Panc1 (cell line): ENCODE measurements at places on chromosomes 2 and 18. TPM values are rescaled to one million over a fixed set of nuclear protein-coding genes. Genes with fewer than 3 reads are reported as not detected.

Gene C2orf78
- not detected for total RNA-seq

DNA sequence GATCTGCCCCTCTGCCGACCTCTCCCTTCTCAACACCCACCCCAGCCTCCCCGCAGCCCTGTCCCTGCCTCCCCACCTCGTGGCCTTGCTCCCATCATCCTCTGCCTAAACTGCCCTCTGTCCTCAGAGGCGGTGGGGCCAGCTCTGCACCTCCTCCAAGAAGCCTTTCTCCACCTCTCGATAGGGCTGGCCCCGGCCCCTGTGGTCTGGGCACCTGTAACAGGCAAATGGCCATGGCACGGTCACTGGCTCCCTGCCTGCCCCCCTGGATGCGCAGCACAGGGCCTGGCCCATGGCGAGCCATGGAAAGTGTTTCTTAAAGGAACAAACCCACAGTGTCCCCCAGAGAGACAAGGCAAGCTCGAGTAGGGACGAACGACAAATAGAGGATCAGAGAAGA lies 42.0 kb downstream of the MYO7B start:
- H3K27me3 ChIP-seq: no peaks in the 10 kb centered on the region
- no peak overlapping the region for H3K27ac ChIP-seq
- no peaks in the 10 kb centered on the region for H3K36me3 ChIP-seq

Gene PAPOLG
- 10.9 TPM for total RNA-seq

Gene COPS8
- total RNA-seq: 57.9 TPM

- H3K4me3 ChIP-seq: peak overlapping the region; percentile 57
- H3K27ac ChIP-seq: peak overlapping the region; percentile 98
- DNase-seq: no peak
- H3K36me3 ChIP-seq: no peaks in the 10 kb centered on the region
- H3K27me3 ChIP-seq: no peaks in the 10 kb centered on the region
Measured at GRCh38 chr18:3499501-3499900, 49.5 kb downstream of the TGIF1 start.

Gene CERKL
- 0.87 TPM for total RNA-seq

DNA sequence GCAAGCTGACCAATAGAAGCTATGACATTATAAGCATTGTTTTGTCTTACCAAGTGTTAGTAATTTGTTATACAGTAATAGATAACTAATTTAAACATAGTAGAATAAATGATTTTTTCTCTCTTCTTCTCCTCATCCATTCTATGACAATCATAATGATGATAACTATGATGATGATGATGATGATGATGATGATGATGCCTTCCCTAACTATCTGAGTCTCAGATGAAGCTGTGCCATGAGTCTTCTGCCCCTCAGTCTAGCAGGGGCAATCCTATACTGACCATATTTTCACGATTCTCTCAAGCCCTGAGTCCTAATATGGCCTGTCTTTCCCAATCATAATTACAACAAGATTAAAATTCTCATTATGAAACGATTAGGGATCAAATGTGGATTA lies 1369.0 kb downstream of the LRP1B start:
- no peak overlapping the region for H3K4me3 ChIP-seq
- no peaks in the 10 kb centered on the region for H3K27me3 ChIP-seq
- no peaks in the 10 kb centered on the region for H3K36me3 ChIP-seq
- H3K27ac ChIP-seq: no peak overlapping the region
- H3K4me1 ChIP-seq: no peaks in the 10 kb centered on the region
- no peak for DNase-seq

GRCh38 chr2:26284132-26284531 lies 39.4 kb downstream of the HADHB start:
- no peaks in the 10 kb centered on the region for H3K27me3 ChIP-seq
- no peak for DNase-seq
- H3K4me1 ChIP-seq: no peaks in the 10 kb centered on the region
- no peak overlapping the region for H3K27ac ChIP-seq
- H3K36me3 ChIP-seq: peaks cover 22% of the 10 kb centered on the region
- no peak overlapping the region for H3K4me3 ChIP-seq

Gene FBLN7
- total RNA-seq: 0.95 TPM

GRCh38 chr2:226352941-226353560 lies 446.6 kb downstream of the IRS1 start:
- no peaks in the 10 kb centered on the region for H3K4me1 ChIP-seq
- H3K27ac ChIP-seq: no peak overlapping the region
- H3K4me3 ChIP-seq: no peak overlapping the region
- H3K27me3 ChIP-seq: no peaks in the 10 kb centered on the region
- H3K36me3 ChIP-seq: no peaks in the 10 kb centered on the region

DNA sequence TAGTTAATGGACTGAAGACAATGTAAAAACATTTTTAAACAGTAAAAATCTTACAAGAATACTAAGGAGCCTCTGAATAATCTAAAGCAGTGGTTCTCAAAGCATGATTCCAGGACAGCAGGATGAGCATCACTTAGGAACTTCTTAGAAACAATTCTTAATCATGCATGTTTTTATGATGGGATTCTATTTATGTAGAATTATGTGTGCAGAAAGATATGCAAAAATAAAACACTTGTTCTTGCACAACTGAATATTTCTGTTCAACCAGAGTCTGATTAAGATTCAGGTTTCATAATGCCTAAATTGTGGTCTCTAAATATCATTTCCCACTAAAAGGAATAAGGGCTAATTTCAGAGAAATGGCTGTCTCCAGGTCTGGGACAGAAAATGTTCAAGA lies 69.2 kb upstream of the MTIF2 start:
- H3K4me3 ChIP-seq: no peak overlapping the region
- H3K27me3 ChIP-seq: no peaks in the 10 kb centered on the region
- no peak for DNase-seq
- H3K27ac ChIP-seq: no peak overlapping the region
- no peaks in the 10 kb centered on the region for H3K4me1 ChIP-seq

Gene SAG
- total RNA-seq: not detected

DNA sequence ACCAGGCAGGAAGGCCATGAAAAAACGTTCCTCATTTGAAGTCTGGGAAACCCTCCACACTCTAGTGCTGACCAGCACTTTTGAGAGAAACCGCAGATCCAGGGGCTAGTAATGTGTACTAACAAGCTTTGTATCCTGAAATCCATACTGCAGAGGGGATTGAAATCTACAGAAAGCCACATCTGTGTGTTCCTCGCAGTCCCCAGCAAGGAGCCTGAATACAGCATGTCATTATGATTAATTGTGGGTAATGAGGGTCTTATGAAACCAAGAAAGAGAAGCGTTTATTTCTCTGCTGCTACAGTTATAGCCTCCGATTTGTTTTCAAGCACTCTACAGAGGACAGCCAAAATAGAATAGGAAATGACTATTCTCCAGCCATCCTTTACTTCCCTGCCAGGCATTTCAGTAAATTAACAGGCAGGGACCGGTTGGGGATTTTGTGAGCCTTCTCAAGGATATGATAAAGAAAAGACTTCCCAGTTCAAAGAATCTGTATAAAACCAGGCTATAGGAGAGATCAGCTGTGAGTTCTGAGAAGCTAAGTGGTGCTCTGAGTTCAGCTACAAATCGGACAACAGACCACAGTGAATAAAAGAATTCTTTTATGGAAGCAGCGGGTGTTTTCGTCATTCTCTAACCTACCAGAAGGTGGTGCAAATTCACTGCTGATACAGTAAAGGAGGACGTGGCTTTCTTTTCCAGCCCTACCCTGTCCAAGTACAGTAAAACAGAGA lies 133.4 kb downstream of the INSIG2 start:
- H3K4me3 ChIP-seq: no peak overlapping the region
- no peaks in the 10 kb centered on the region for H3K36me3 ChIP-seq
- H3K27ac ChIP-seq: no peak overlapping the region
- no peaks in the 10 kb centered on the region for H3K4me1 ChIP-seq
- peaks cover 26% of the 10 kb centered on the region for H3K27me3 ChIP-seq

GRCh38 chr2:48332286-48332685 lies 197.7 kb upstream of the STON1 start:
- peaks cover 3% of the 10 kb centered on the region; the same call in 1 of the 2 replicates for H3K4me1 ChIP-seq
- no peak for DNase-seq
- H3K27ac ChIP-seq: no peak overlapping the region
- no peaks in the 10 kb centered on the region for H3K36me3 ChIP-seq
- H3K4me3 ChIP-seq: no peak overlapping the region
- no peaks in the 10 kb centered on the region for H3K27me3 ChIP-seq

Gene FRZB
- total RNA-seq: 0.08 TPM

Gene RNF103
- 37.6 TPM for total RNA-seq

Gene CYRIA
- total RNA-seq: 0.13 TPM

Gene CHN1
- total RNA-seq: 20.8 TPM

- no peak overlapping the region for H3K27ac ChIP-seq
- no peaks in the 10 kb centered on the region for H3K4me1 ChIP-seq
- no peak overlapping the region for H3K4me3 ChIP-seq
- H3K27me3 ChIP-seq: no peaks in the 10 kb centered on the region
- DNase-seq: no peak
- no peaks in the 10 kb centered on the region for H3K36me3 ChIP-seq
Measured at GRCh38 chr18:56955490-56955889, 191.4 kb upstream of the BOD1L2 start.

GRCh38 chr2:144514616-144515091 lies 5.3 kb downstream of the ZEB2 start:
- DNase-seq: no peak
- H3K4me1 ChIP-seq: 0 out of 2 replicates have a peak, but pooled peaks cover 6% of the 10 kb centered on the region
- no peak overlapping the region for H3K27ac ChIP-seq

Gene DNER
- total RNA-seq: 0.31 TPM

DNA sequence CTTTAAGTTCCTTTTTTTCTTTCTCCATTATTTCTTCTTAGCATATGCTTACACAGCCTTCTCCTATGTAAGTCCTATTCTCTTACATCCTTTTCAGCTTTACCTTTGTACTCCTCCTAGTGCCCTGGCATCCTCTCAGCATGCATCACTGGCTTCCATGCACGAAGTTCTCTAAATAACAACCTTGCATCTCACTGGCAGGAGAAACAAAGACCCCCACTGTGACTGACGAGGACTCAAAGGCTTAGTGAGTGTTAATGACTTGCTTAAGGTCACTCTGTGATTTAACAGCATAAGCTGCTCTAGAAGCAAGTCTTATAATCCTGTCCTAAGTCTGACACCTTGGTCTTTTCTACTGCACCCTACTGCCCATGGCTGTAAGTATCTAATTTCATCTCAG lies 1236.0 kb upstream of the CELF4 start:
- no peak overlapping the region for H3K27ac ChIP-seq
- H3K36me3 ChIP-seq: no peaks in the 10 kb centered on the region
- H3K4me1 ChIP-seq: no peaks in the 10 kb centered on the region
- H3K27me3 ChIP-seq: no peaks in the 10 kb centered on the region
- no peak for DNase-seq

GRCh38 chr2:230441227-230441897 lies 25.4 kb downstream of the SP100 start:
- H3K27ac ChIP-seq: no peak overlapping the region
- DNase-seq: no peak
- no peaks in the 10 kb centered on the region for H3K27me3 ChIP-seq
- no peak overlapping the region for H3K4me3 ChIP-seq
- no peaks in the 10 kb centered on the region for H3K4me1 ChIP-seq

GRCh38 chr18:75530566-75531211 lies 103.2 kb upstream of the SMIM21 start:
- no peak overlapping the region for H3K27ac ChIP-seq
- DNase-seq: no peak
- H3K4me1 ChIP-seq: no peaks in the 10 kb centered on the region

Gene IL36G
- not detected for total RNA-seq

- H3K36me3 ChIP-seq: peaks cover 48% of the 10 kb centered on the region
- H3K4me1 ChIP-seq: peaks cover 2% of the 10 kb centered on the region
- no peak for DNase-seq
- no peak overlapping the region for H3K27ac ChIP-seq
- no peak overlapping the region for H3K4me3 ChIP-seq
- no peaks in the 10 kb centered on the region for H3K27me3 ChIP-seq
Measured at GRCh38 chr2:28779001-28779400, 27.4 kb downstream of the PPP1CB start.

DNA sequence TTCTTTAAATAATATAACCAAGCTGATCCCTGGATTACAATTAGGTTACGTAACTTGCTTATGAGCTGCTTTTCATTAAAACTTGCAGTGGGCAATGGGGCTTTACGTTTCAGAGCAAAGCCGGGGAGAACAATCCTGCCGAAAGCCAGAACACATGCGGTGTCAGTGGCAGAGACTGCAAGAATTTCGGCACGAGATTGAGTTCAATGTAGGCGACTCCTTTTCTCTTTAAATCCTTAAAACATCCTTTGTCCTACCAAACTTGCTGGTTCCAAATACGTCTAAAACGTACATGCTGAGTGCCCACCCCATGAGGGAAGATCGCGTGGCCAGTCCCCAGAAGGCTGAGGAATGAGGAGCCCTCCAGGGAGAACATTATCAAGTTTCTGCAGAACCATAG lies 36.8 kb upstream of the NCOA1 start:
- H3K27me3 ChIP-seq: no peaks in the 10 kb centered on the region; the same call in 1 of the 2 replicates
- DNase-seq: no peak
- H3K4me3 ChIP-seq: 0 out of 2 replicates have a peak overlapping the region, but pooled peaks have one; percentile 1

GRCh38 chr18:44687421-44687820 lies 6.7 kb downstream of the SETBP1 start:
- H3K4me1 ChIP-seq: no peaks in the 10 kb centered on the region
- H3K36me3 ChIP-seq: no peaks in the 10 kb centered on the region
- H3K4me3 ChIP-seq: no peak overlapping the region
- H3K27me3 ChIP-seq: no peaks in the 10 kb centered on the region
- no peak overlapping the region for H3K27ac ChIP-seq

- H3K4me1 ChIP-seq: no peaks in the 10 kb centered on the region
- H3K27ac ChIP-seq: no peak overlapping the region
- no peaks in the 10 kb centered on the region for H3K27me3 ChIP-seq
- H3K4me3 ChIP-seq: no peak overlapping the region
Measured at GRCh38 chr2:212905640-212906201, 245.7 kb downstream of the IKZF2 start.

- H3K4me3 ChIP-seq: no peak overlapping the region
- no peaks in the 10 kb centered on the region; the same call in 1 of the 2 replicates for H3K27me3 ChIP-seq
- no peak overlapping the region for H3K27ac ChIP-seq
- H3K4me1 ChIP-seq: no peaks in the 10 kb centered on the region
- H3K36me3 ChIP-seq: no peaks in the 10 kb centered on the region
Measured at GRCh38 chr2:178280244-178280852, 86.0 kb downstream of the OSBPL6 start.

GRCh38 chr18:46296656-46297055 lies 192.5 kb downstream of the HAUS1 start:
- no peaks in the 10 kb centered on the region for H3K27me3 ChIP-seq
- H3K4me3 ChIP-seq: no peak overlapping the region
- no peaks in the 10 kb centered on the region for H3K36me3 ChIP-seq
- no peak for DNase-seq
- no peaks in the 10 kb centered on the region for H3K4me1 ChIP-seq

Gene SNRPD1
- 94.2 TPM for total RNA-seq

DNA sequence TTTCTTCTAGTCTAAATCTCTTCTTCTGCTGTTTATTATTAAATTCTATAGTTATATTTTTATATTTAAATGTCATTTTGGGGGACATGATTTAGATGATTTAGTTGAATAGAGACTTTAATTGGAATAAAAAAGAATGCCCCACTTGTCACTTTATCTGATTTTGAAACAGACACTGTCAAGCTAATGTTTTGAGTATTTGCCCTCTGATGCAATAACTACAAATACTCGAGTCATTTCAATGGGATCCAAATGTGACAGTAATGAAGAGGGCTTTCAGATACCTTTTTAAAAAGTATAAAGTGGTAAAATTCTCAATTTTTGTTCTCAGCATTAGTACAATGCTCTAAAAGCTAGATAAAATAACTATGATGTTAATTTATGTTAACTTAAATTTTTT lies 257.3 kb upstream of the SESTD1 start:
- no peaks in the 10 kb centered on the region for H3K36me3 ChIP-seq
- no peak for DNase-seq
- no peak overlapping the region for H3K27ac ChIP-seq
- no peaks in the 10 kb centered on the region for H3K4me1 ChIP-seq
- H3K4me3 ChIP-seq: no peak overlapping the region
